ENCODE measurements at places on chromosomes 6 and 20.

GRCh38 chr6:137637121-137637520 is 142.9 kb upstream of the OLIG3 start:
- DNase-seq = no peak

DNA sequence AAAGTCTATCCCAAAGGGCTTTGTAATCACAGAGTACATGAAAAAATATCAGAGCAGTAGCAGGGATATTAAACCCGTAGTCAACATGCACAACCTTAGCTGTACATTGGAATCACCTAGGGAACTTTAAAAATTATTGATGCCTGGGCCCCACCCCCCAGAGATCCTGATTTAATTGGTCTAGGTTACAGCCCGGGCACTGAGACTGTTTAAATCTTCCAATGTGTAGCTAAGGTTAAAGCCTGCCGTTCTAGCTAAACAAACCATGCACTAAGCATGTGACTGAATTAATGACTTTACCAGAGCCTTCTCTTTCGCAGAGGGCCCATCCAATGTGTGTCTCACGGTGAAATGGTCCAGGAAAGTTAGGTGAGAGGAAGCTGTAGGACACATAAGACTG is 14.1 kb upstream of the JAG1 start:
- DNase-seq = no peak

DNA sequence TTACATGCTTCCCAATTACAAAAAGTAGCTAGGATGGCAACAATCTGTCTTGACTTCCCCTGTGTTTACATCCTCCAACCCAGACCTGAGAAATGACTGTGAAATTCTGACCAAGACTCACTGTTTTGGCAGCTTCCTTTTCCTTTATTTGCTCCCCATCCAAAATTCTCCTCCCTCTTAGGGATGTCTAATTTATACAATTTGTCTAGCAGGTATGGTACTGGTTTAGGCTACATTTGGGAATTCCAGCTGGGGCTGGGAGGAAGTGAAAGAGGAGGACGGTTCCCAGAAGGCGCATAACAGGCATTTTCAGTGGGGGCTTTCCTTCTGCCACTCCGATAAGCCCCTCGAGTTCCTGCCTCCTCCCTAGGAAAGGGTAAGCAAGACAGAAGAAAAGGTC is 231.5 kb upstream of the BTBD3 start:
- no peak for DNase-seq

DNA sequence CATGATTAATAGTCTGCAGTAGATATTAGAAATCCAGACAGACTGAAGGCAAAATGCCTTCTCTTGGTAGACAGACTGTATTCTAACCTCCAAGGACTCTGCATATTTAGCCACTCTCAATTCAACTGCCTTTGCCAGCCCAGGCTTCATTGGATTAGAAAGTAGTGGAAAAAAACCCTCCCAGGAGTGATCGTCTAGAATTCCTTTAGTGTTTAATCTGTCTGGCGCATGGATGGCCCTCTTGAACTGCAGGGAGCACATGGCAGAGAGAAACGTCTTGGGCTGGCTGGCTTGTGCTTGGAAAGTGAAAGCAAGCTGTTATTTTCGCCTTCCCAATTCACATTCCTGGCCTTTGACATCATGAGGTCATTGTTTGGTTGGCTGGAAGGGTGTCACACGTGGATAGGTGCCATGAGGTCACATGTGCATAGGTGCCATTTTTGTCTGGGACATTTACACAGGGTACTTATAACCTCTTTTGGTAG is 30.9 kb upstream of the NEDD9 start:
- no peak for DNase-seq

GRCh38 chr6:136962661-136963060 is 40.6 kb downstream of the SLC35D3 start:
- no peak for DNase-seq

DNA sequence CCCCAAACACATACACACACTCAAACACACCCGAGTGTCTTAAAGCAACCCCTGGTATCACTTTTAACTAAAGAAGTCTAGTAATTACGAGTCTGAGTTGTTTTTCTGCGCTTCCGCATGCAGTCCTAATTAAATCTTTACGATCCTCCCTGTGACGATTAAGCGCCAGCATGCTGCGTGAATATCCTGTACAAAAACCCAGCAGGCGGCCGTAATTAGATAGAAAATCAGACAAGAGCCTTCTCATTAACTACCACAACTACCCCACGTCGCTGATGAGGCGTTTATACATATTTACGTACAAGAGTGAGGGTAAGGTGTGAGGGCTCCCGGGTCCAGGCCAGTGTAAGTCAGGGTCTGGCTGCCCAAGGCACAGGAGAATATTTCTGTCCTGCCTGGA is 8.1 kb downstream of the TFAP2B start:
- no peak for DNase-seq

DNA sequence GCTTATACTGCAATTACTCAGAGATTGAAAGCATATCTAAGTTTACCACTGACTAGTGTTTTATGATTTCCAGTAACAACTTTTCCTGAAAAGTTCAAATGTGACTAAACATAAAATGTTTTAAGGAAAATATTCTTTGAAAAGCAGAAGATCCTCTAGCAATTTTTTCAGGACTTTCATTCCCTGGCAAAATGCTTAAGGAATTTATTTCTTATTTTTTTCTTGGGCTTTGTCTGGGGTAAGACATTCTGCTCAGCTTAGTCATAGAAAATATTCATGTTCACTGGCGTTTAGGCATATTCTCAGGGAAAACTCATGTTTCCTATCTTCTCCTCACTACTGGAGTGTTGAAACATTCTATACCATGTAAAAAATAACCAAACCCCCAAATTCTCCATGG is 235.3 kb upstream of the CEP162 start:
- no peak for DNase-seq

DNA sequence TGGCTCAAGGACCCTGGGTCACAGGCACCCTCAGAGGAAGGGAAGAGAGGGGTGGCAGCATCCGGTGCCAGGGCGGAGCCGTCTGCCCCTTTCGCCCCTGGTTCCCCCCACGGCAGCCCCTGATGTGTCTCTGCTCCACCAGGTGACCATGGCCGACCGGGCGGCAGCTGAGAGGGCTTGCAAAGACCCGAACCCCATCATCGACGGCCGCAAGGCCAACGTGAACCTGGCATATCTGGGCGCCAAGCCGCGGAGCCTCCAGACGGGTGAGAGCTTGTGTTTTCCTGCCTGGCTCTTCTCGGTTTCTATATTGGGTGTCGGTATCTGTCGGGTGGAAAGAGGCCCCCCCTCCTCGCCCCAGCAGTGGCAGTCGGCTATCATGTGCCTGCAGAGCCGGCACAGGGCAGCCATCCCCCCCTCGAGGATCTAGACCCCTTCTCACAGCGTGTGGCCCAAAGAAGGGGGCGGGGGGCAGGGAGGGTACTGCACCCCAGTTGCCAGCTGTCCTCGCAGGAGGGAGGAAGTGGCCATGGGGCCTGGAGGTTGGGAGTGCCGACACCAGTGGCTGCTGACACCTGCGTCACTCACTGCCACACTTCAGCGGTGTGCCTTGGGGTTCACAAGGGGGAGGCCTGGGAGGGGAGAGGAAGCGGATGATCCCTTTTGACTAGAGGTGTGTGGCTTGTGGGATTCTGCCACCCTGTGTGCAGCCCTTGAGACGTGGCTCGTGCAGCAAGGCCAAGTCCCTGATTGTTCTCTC is 1.5 kb downstream of the RBM38 start:
- DNase-seq = peak; percentile 54

GRCh38 chr6:133240511-133241085 is 559 bp upstream of the EYA4 start:
- DNase-seq = no peak

DNA sequence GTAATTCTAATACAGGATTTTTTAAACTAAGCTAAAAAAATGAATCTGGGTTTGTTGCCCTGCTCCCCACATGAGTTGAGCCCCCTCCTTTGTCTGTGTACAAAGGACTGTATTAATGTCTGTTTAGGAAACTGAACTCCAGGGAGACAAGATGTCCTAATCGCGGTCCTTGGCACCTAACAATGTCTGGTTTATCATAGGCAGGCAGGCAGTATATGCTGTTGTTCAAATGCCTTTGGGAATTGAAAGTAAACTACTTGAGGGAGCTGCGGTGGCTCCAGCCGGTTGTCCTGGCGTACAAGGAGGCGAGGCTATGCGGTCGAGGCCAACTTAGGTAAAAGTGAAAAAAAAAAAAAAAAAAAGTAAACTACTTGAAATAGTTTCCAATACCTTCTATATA is 98.5 kb downstream of the TULP4 start:
- no peak for DNase-seq

DNA sequence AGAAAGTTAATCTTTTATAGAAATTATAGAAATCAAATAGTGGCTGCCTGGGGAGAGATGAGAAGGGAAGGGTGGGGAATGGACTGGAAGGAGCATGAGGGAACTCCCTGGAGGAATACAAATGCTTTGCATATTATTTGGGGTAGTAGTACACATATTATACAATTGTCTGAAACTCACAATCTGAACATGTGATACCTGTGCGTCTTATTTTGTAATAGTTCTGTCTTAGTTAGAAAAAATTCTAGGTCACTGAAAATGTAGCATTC is 30.7 kb upstream of the SPTLC3 start:
- no peak for DNase-seq

GRCh38 chr6:2914318-2914660 is 11.2 kb upstream of the SERPINB9 start:
- DNase-seq = no peak

DNA sequence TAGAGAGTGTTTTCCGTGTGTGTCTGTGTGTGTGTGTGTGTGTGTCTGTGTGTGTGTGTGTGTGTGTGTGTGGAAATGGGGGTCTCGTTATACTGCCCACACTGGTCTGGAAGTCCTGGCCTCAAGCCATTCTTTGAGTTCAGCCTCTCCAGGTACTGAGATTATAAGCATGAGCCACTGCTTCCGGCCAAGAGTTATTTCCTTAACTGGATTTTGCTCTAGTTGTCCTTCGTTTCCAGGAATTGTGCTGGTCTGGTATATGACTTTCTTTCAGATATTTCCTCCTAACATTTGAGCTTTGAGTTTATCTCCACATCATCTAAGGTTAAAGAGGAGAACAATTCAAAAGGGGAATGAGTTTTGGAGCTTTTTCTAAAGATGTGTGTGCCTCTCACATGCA is 124.8 kb downstream of the SH3BGRL2 start:
- no peak for DNase-seq

DNA sequence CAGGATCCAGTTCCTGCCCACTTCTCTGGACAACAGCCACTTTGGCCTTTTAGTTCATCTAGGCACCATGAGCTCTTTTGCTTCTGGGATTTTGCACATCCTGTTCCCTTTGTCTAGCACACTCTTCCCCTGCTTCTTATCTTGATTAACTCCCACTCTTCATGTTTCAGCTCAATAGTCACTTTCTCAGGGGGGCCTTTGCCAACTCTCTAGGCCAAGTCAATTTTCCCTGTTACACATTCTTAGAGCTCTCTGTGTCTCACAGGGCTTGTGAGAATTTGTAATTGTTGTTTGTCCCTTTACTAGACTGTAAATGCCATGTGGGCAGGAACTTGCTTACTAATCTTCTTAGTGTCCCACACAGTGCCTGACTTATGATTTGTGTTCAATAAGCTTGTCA is 58.1 kb upstream of the EPB41L1 start:
- DNase-seq = no peak

- no peak for DNase-seq
These were observed 46.8 kb upstream of the SLCO4A1 start for GRCh38 chr20:62595491-62595890.

DNA sequence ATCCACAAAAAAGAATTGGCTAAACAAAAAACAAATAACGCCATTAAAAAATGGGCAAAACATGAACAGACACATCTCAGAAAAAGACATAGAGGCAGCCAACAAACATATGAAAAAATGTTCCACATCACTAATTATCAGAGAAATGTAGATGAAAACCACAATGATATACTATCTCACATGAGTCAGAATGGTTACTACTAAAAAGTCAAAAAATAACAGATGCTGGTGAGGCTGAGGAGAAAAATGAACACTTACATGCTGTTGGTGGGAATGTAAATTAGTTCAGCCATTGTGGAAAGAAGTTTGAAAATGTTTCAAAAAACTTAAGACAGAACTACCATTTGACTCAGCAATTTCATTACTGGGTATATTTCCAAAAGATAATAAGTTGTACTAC is 430.1 kb upstream of the JAG1 start:
- DNase-seq = no peak

- no peak for DNase-seq
These were observed 61.4 kb upstream of the CSE1L start for GRCh38 chr20:48984575-48985219.

DNA sequence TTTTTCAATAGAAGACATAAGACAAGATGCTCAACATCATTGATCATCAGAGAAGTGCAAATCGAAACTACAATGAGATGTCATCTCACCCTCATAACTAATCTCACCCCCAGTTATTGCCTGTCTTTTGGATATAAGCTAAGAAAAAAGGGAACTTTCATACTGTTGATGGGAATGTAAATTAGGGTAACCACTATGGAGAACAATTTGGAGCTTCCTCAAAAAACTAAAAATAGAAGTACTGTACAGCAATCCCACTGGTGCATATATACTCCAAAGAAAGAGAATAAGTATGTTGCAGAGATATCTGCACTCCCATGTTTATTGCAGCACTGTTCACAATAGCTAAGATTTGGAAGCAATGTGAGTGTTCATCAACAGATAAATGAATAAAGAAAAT is 26.4 kb upstream of the PHF3 start:
- DNase-seq = no peak

DNA sequence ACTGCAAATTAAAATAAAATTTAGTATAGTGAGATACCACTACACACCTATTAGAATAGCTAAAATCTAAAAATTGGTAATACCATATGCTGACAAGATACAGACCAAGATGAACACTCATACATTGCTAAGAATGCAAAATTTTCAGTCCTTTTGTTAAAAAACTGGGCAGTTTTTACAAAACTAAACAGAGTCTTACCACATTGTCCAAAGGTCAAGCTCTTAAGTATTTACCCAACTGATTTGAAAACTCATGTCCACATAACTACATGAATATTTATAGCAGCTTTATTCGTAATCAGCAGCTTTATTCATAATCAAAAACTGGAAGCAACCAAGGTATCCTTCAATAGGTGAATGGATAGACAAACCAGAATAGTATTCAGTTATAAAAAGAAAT is 10.0 kb downstream of the POLR3F start:
- DNase-seq = no peak

GRCh38 chr6:31058128-31058894 is 48.0 kb downstream of the MUC22 start:
- DNase-seq = no peak

- no peak for DNase-seq
These were observed 53.5 kb upstream of the CEP85L start for GRCh38 chr6:118704915-118705314.

DNA sequence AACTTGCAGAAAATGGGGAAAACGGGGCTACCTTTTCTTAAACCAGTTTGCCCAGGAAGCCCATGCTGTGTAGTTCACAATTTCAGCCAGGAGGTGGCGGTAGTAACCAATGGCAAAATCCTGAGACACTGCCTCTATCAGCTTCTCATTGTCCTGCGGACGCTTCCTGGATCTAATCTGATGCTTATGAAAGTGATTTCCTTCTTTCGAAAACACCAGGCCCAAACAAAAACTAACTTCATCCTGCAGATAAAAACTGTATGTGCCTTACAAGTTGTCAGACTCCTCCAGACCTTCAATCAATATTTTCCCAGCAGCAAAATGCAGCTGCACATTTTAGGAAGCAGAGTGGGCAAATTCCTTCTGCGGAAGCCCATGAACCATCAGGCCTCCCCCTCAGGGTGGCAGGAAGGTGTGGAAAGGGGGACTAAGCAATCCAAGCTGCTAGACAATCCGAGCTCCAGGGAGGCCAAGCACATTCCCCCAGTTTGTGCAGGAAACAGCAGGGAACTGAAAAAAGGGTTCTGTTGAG is 88.5 kb downstream of the LY86 start:
- peak; percentile 65 for DNase-seq

- no peak for DNase-seq
These were observed 126.9 kb upstream of the BMP5 start for GRCh38 chr6:56002336-56002735.
